Ovary (tissue), 10 donors: ENCODE measurements at places on chromosomes 7 and 10. TPM values are rescaled to one million over a fixed set of nuclear protein-coding genes. Genes with fewer than 3 reads are reported as not detected.

The BAMBI gene
- polyA plus RNA-seq: 81.9 TPM

The CTAGE8 gene
- polyA plus RNA-seq: 2.0 TPM

GRCh38 chr7:37756797-37757551, 73.4 kb downstream of the GPR141 start:
- no peaks in the 10 kb centered on the region for H3K36me3 ChIP-seq
- no peak overlapping the region for H3K4me3 ChIP-seq
- H3K27me3 ChIP-seq: no peaks in the 10 kb centered on the region
- no peak for DNase-seq
- no peaks in the 10 kb centered on the region for H3K4me1 ChIP-seq

- no peak overlapping the region for H3K27ac ChIP-seq
- H3K4me1 ChIP-seq: no peaks in the 10 kb centered on the region
- no peaks in the 10 kb centered on the region for H3K36me3 ChIP-seq
- DNase-seq: no peak
- no peak overlapping the region for H3K4me3 ChIP-seq
- H3K27me3 ChIP-seq: no peaks in the 10 kb centered on the region
These were observed 176.4 kb downstream of the ZNF248 start for GRCh38 chr10:37680716-37681616.

DNA sequence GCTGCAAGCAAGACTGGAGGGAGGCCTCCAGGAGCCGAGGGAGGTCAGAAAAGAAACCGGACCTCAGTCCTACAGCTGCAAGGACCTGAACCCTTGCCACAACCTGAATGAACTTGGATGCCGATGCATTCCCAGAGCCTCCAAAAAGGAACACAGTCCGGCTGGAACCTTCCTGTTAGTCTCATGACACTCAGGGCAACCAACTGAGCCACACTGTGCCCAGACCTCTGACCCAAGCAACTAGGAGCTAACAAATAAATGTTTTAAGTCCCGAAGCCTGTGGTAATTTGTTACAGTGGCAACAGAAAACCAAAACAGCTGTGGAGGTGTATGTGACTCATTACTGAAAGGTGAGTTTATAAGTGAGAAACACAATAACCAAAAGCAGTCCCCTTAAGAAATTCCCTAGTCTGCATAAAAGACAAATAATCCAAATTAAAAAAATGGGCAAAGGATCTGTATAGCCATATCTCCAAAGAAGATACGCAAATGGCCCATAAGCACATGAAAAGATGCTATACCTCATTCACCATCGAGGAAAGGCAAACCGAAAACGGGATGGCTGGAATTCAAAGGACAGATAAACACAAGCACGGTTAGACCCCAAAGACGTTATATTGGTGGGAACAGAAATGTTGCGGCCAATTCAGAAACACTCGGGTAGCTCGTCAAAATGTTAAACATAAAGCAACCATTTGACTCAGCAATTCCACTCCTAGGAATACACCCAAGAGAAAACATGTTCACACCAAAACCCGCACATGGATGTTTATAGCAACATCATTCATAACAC, 24.8 kb downstream of the GNA12 start:
- no peaks in the 10 kb centered on the region for H3K27me3 ChIP-seq
- H3K27ac ChIP-seq: no peak overlapping the region
- H3K4me1 ChIP-seq: peaks cover 40% of the 10 kb centered on the region
- no peak for DNase-seq
